ENCODE measurements at places on chromosomes 2 and 18. TPM values are rescaled to one million over a fixed set of nuclear protein-coding genes. Genes with fewer than 3 reads are reported as not detected.
A peak's percentile ranks its signal among the peaks of the same experiment; 100 is the strongest.

DNA sequence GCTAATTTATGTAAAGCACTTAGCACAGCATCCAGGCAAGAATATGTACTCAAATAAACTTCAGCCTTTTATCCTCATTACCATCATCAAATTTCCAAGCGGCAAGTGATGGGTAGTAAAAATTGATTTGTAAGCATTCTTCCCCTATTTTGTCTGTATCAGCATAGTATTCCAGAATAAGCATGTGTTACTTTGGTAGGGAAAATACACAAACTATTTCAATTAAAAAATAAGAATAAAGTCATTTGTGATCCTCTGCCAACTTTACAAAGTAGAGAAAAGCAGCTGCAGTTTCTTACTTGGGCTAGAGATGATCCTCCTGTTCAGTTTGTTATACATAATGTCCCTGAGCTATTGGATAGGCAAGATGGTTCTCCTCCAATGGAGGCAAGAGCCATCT, 493.2 kb downstream of the ZEB2 start:
- no peak for DNase-seq

GRCh38 chr2:68762665-68763064, 28.1 kb downstream of the ARHGAP25 start:
- no peak for DNase-seq

CIDEA gene
- not detected for polyA plus RNA-seq

TLX2 gene
- not detected for polyA plus RNA-seq

GNLY gene
- not detected for polyA plus RNA-seq

COLEC12 gene
- 55.1 TPM for polyA plus RNA-seq

- DNase-seq: no peak
Observed at GRCh38 chr2:479490-480176, 191.7 kb upstream of the ALKAL2 start.

- no peak for DNase-seq
Observed at GRCh38 chr2:67709835-67710234, 312.7 kb downstream of the ETAA1 start.

SPATA3 gene
- polyA plus RNA-seq: not detected

DNA sequence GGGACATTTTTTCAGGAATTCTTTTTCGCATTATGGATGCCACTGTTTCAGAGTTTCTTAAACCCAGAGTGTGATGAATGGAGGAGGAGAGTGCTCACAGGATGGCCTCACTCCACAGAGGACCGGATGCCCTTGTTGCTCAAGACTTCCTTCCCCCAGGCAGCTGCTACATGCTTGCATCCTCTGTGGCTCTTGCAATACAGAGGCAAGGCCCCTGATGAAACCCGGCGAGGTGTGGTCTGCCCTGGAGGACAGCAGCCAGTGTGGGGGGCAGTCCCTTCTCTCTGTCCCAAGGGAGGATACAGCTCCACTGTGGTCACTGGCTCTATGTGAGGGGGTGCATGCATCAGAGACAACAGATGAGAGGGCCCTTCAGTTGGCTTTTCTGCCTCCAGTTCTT, 109.6 kb downstream of the SH3RF3 start:
- peak; percentile 64 for DNase-seq

- DNase-seq: peak; percentile 83
Observed at GRCh38 chr2:235050980-235051351, 99.1 kb downstream of the SH3BP4 start.

GRCh38 chr2:231680285-231680991, 27.9 kb upstream of the PTMA start:
- DNase-seq: no peak

GRCh38 chr18:27769152-27769551, 407.8 kb downstream of the CDH2 start:
- DNase-seq: no peak

All from BJ (cell line).